ENCODE measurements at places on chromosomes 11 and 22.

DNA sequence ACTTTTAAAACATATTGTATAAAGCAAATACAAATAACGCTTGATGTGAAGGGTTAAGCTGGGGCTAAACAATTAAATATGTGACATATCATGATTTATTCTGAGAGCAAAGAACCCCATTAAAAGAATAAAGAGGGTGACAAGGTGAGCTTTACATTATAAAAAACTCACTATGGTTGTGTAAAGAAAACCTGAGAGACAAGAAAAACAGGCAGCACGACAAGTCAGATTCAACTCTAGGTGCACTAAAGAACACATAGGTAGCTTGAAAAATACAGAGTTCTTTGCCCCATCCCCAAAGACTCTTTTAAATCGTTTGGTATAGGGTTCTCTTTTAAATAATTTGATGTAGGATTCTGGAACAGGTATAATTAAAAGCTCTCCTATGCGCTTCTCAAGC lies 63.5 kb downstream of the LUZP2 start:
- no peak for ATAC-seq

GRCh38 chr11:95711945-95712221 lies 77.7 kb downstream of the FAM76B start:
- ATAC-seq = peak; percentile 38

- no peak for ATAC-seq
These were observed 196.2 kb downstream of the TBC1D22A start for GRCh38 chr22:46958658-46959057.

GRCh38 chr22:38570779-38571364 lies 889 bp upstream of the DMC1 start:
- ATAC-seq = peak; percentile 7

- ATAC-seq = no peak
These were observed 104.4 kb downstream of the FANCF start for GRCh38 chr11:22521226-22521625.

DNA sequence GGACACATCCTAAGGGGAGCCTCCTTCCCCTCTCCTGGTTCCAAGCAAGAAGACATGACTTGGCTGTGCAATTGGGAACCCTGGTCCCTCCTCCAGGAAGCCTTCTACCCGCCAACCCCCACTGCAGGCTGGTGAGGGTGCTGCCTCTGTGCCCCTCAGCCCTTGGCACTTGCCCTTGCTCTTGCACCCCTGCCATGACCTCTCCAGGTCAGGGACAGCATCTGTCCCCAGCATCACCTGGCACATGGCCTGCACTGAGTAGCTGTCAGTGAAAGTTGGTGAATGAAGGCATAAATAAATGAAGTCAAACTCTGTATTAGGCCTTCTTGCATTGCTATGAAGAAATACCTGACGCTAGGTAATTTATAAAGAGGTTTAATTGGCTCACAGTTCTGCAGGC lies 1.9 kb upstream of the GTSE1 start:
- ATAC-seq = no peak

DNA sequence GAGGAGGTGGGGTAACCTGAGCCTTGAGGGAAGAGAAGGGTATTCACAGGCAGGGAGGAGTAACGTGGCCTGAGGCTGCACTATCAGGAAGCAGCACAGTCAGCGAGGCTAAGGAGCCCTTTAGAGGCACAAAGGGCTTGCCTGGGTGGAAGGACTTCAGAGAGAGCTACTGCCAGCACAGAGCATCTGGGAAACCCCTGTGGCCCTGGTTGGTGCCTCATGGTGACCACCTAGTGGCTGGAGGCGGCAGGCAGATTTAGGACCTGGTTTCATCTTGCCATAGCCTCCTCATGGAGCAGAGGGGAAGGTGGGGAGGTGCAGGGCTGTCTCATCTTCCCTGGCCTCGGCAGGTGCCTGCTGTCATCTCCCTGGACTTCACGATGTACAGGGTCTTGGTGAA lies 64.5 kb downstream of the MPPED1 start:
- ATAC-seq = no peak

- ATAC-seq = no peak
These were observed 54.2 kb downstream of the FEZ1 start for GRCh38 chr11:125441648-125442410.

- ATAC-seq = no peak
These were observed 133.0 kb downstream of the PLEKHA7 start for GRCh38 chr11:16881074-16881709.

DNA sequence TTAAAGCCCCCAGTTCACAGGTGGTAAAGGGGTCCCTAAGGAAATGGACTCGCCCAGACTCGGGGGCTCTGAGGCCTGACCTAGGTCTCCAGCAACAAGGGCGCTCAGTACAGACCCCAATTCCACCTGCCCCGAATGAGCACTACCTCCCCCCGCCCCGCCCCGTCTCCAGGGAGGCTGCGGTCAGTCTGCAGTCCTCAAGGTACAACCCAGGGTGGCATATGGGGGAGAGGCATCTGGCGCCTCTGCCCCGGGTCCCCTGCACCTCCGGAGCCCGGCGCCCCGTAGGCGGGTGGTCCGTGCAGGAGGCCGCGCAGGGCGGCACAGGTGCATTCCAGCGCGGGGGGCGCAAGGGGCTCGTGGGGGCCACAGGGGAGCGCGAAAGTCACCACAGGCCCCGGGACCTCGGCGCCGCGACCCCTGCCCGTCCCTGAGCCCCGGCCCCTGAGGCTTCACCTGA lies 361 bp downstream of the CTSD start:
- ATAC-seq = peak; percentile 65

GRCh38 chr11:77088236-77089003 lies 14.2 kb upstream of the OMP start:
- ATAC-seq = no peak

- ATAC-seq = no peak
These were observed 41.3 kb upstream of the HMGXB4 start for GRCh38 chr22:35215993-35216392.

- ATAC-seq = no peak
These were observed 10.6 kb downstream of the HSD17B12 start for GRCh38 chr11:43690929-43691725.

- no peak for ATAC-seq
These were observed 12.4 kb downstream of the EMID1 start for GRCh38 chr22:29217827-29218757.

DNA sequence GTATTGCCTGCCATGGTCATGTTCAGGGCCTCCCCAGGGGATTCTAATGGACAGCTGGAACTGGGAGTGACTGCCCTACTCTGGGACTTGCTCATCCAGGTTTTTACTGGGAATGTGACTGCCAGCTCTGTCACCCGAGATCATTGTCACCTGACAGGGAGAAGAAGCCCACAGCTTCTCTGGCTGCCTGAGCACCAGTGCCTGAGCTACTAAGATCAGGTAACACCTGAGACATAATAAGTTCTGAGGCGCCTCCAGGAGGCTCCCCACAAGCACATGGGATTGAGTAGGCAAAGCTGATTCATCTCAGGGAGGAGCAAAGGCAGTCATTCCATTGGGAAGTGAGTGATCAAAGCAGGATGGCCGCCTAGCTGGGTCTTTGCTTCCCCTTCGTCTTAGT lies 84.2 kb upstream of the GALNT18 start:
- no peak for ATAC-seq

DNA sequence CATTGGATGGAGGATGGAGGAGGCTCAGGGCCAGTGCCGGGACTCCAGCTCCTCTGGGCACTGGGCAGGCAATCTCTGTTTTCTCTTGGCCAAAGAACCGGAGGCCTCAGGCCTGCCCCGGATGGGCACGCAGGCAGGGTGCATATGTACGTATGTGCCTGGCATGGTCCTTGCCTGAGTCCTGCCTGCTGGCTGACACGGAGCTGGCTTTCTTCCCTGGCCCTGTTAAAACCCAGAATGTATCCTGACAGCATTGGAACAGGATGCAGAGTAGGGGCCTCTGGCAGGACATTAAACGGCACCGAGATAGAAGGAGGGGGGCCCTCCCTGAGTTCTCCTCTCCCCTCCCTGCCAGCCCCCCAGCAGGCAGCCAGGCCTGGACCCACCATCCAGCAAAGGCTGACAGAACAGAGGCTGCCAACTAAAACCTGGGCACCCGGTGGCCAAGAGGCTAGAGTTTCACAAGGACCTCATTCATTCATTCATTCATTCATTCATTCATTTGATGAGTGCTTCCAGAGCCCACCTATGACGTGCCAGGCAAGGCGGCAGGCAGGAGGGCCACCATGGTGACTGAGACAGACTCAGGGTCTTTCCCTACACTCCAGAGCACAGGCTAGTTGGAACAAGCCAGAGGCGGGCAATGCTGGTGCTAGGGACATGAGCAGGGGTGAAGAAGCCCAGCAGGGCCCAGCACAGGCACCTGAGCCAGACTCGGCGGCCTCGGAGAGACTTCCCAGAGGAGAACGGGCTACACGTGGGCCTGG lies 28.8 kb downstream of the FLRT1 start:
- ATAC-seq = no peak

DNA sequence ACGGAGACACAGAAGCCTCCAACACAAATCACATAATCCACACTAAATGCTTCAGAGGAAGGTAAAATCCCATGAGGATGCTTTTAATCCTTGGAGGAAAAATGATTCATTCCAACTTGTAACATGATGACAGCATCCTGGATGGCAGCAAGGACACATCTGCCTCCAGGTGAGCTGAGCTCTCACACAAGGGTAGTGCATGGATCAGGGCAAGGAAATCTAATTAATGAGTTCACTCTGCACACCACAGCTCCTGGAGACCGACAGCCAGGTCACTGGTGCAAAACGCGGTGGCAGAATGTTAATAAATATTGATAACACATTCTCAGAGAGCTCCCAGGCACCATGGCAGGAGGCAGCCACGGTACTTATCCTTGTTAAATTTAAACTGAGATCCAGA lies 40.3 kb upstream of the CYP2D6 start:
- ATAC-seq = no peak

DNA sequence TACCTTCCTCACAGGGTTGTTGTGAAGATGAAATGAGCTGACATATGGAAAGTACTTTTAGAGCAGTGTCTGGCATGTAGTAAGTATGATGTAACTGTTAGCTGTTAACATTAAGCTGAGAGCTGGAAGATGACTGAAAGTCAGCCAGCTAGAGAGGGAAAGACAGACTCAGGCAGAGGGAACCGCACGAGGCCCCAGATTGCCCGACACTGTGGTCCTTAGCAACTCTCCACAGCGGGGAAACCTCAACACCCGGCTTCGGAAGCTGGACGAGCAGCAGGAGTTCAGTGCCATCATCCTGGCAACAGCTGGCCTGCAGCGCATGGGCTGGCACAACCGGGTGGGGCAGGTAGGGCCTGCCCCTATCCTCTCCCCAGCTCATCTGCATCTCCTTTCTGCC lies 6.5 kb downstream of the HMBS start:
- ATAC-seq = no peak

GRCh38 chr11:123371506-123372297 lies 58.4 kb upstream of the GRAMD1B start:
- ATAC-seq = no peak

GRCh38 chr11:48013269-48013901 lies 33.0 kb downstream of the PTPRJ start:
- peak; percentile 95 for ATAC-seq

- no peak for ATAC-seq
These were observed 411.8 kb downstream of the CTTN start for GRCh38 chr11:70810133-70810532.

- no peak for ATAC-seq
These were observed 4.1 kb upstream of the SAC3D1 start for GRCh38 chr11:65036931-65037330.

All from stimulated activated memory B cell treated with anti-CD40 and anti-IgM and Interleukin-4, amounts not matched to agents 10 μg/mL and 1 μg/mL and 100 μg/mL, for 72 hours (primary cell).